ENCODE measurements at places on chromosomes 2 and 18.

GRCh38 chr2:209471037-209471436, 47.2 kb downstream of the MAP2 start:
- no peak for DNase-seq

- DNase-seq, result no peak
These were observed 19.5 kb upstream of the ID2 start for GRCh38 chr2:8662239-8662879.

- DNase-seq, result no peak
These were observed 25.3 kb downstream of the SCG2 start for GRCh38 chr2:223576873-223577272.

- no peak for DNase-seq
These were observed 633 bp downstream of the MALT1 start for GRCh38 chr18:58671632-58672564.

- no peak for DNase-seq
These were observed 86.1 kb downstream of the GBX2 start for GRCh38 chr2:236082061-236082460.

DNA sequence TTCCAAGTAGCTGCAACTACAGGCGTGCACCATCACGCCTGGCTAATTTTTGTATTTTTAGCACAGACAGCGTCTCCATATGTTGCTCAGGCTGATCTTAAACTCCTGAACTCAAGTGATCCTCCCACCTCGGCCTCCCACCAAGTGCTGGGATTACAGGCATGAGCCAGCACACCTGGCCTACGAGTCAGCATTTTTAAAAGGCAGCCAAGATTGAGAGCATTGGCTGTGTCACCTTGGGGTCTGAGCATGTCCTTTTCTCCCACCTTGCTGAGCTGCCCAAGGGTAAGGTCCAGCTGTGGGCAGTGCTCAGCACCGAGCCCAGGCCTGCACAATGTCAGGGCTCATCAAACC, 142.8 kb upstream of the LMAN1 start:
- DNase-seq, result no peak

- no peak for DNase-seq
These were observed 48.5 kb downstream of the SMAD7 start for GRCh38 chr18:48902023-48902855.

DNA sequence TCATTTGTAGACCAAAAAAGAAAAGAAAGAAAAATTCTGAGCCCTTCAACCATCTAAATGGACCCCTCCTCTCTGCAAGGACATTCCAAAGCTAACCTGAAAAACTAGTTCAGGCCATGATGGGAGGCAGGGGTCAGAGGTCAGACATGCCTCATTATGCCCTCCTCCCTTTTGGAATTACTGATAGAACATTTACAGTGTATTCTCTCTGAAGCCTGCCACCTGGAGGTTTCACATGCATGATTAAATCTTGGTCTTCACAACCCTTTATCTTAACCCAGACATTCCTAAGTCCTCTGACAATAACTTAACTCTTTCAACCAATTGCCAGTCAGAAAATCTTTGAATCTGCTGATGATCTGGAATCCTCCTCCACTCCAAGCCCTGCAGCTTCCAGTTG, 86.0 kb downstream of the SPP2 start:
- DNase-seq, result no peak

GRCh38 chr2:39469807-39470206, 32.7 kb upstream of the MAP4K3 start:
- no peak for DNase-seq

DNA sequence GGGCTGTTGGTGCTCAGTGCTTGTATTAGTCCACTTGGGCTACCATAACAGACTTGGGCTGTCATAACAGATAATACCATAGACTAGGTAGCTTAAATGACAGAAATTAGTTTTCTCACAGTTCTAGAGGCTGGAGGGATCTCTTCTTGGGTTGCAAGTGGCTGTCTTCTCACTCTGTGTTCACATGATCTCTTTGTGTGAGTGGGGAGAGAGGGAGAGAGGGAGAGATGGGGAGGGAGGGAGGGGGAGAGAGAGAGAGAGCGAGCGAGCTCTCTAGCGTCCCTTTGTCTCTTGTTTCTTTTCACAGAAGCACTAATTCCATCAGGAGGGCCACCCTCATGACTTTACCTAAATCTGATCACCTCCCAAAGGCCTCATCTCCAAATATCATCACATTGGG, 4.5 kb upstream of the XRCC5 start:
- DNase-seq, result no peak

DNA sequence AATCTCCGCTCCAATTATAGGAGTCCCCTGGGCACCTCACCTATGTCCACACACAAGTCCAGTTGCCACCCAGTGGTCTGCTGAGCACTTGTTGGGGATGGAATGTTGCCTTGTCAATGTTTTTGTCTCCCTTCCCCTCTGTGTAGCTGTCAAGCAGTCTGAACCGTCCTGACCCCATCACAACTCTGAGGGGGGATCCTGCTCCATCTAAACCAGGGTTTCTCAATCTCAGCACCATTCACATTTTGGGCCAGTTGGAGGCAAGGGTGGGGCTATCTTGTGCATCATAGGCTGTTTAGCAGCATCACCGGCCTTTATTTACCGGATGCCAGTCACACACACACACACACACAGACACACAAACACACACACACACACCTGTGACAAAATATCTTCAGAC, 53.0 kb downstream of the CYP26B1 start:
- no peak for DNase-seq
